Stimulated activated CD4-positive, alpha-beta T cell treated with anti-CD3 and anti-CD28 coated beads, Interleukin-2, amount 100 ng/mL, for 4 hours (primary cell): ENCODE measurements at places on chromosomes 6 and 20.

DNA sequence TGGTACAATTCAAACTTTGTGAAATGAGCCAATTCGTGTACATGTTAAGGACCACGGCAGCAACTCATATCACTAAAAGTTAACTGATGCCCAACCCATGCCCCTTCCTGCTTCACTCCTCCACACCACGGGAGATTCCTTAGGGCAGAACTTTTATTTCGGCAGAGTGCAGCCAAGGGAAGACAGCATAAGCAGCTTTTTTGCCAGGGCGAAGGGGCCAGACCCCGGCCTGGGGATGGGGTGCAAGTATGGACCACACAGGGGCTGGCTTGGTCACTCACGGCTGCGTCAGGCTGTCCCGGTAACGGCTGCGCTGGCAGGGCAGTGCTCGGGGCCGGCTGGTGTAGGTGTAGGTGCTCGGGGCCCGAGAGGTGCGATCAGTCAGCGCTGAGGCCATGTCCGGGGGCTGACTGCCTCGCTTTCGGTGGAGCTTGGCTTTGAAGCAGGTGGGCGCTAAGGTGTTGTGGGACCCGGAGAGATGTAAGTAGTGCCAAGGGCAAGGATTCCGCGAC, 792 bp downstream of the RSPH3 start:
- DNase-seq: no peak

- DNase-seq: no peak
These were observed 13.6 kb downstream of the IL17F start for GRCh38 chr6:52230685-52231084.

GRCh38 chr20:32289661-32290431, 12.4 kb downstream of the KIF3B start:
- DNase-seq: no peak

DNA sequence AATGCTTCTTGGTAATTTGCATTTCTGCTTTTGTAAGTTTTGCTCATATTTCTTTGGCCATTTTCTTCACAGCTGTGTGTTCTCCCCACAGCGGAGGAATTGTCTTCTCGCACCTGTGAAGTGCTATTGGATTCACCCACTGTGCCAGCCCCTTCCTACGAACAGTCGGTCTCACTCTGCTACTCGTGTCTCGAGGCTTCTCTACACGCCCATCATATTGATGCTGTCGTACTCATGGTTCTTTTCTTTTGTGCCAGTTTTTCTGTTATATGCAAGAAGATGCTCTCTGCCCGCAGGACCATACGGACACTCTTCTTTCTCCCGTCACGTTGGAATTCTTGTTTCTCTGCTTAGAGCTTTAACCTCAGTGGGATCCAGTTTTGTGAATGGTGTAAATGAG, 200.3 kb downstream of the DLL1 start:
- no peak for DNase-seq

DNA sequence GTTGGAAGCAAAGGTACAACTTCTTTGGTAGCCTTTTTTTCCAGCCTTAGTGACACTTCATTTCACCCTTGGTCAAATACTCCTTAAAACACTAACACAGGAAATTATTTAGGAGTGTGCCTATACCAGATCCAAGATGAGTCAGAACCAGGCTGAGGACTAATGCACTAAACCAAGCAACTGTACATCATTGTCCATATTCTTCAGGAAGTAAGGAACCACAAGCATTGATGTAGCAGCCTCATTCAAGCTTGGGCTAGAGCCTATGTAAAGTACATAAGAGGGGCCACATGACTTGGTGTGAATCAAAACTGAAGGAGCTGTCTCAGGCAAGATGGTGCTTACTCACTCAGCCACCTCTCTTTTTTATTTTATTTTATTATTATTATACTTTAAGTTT, 20.7 kb upstream of the ADGB start:
- no peak for DNase-seq

DNA sequence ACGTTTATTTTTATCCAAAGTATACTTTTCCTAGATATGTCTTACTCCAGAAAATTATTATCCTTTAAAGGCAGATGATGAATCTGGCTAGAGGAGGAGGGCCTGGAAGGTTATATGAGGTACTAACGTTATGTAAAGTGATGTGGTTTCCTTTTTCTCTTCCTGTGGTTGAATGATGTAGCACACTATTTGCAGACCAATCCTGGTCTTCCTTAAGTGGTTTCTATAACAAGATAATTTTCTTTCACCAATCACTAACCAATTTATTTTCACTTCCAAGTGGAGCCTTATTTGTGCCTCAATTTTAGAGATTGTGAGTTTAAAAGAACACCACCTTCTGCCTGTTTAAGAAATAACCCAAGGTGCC, 154.6 kb upstream of the SOX4 start:
- no peak for DNase-seq

- no peak for DNase-seq
These were observed 29.7 kb downstream of the GINS1 start for GRCh38 chr20:25437153-25437581.

DNA sequence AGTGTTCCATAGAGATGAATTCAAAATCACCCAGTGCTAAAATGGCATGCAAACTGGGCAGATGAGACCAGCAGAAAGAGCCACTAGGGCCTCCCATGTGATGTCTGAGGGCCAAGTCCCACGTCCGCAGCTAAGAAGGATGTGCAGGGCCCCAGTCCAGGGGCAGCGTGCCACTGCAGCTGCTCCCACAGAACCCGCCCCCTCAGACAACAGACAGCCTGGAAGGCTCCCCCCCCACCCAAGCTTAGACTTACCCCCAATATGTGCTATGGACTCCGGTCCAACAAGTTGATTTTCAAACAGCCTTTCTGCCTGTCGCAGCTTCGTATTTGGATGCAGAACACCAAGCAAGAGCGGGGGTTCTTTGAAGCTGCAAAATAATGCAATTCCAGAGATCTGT, 14.0 kb downstream of the APMAP start:
- DNase-seq: no peak

DNA sequence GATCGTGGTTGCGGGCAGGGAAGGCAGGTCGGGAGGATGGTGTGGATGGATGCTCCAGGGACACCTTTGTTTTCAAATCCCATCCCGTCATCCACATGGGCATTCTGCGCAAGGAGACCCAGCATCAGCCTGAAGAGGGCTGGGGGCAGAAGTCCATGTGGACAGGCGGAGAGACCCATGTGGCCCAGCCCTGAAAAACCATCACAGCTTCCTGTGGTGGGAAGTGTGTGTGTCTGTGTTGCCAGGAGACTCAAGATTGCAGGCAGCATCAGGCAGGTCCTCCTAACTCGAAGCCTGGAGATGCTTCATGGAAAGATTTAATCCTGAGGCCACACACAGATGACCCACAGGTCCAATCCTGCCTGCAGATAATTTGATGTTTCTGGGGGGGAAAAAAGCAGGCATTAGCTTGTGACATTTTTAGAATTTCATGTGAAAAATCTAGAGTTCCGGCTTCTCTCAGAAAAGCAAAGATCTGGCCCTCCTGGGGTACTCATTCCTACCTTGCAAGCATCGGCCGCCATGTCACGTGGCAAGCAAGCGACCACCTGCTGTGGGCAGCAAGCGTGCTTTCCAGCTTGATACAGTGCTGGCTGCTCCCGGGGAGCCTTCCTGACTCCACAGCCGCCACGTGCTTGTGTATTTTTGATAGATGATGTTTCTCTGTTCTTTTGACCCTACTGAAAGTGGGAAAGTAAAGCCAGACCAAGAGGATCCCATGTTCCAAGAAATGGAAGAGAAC, 25.8 kb downstream of the BCAS4 start:
- no peak for DNase-seq

GRCh38 chr6:31829633-31830283, 2.2 kb downstream of the HSPA1B start:
- DNase-seq: no peak

DNA sequence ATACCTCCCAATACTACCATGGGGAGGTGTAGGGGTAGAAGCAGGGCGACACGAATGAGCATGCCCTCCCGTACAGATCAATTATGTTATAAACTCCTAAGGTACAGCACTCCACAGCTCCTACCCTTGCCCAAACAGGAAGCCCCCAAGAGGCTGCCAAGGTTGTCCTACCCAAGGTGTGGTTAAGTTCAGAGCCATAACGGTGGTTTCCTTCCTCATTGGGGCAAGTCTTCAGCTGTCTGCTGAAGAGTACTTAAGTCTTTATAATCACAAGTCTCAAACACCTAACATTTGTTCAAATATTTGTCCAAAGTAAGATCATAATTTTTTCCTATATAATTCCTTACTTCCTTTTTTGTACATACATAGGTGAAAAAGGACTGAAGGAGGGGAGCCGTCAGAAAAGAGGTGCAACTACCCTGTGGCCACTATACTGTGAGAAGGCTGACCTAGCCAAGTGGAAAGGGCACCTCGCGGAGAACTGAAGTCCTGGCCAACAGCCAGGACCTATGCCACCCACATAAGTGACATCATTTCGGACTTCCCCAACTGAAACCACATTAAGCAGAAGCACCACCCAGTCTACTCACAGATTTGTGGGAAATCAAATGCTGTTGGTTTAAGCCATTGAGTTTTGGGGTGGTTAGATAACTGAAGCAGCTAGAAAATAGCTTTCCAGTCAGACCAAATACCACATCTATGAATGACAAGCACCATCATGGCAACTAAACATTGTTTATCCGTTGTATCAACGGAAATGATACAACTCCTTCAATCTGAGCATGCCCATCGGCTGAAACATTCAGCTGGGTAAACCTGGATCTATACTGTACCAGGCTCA, 2.9 kb upstream of the RAB22A start:
- DNase-seq: peak; percentile 66

- DNase-seq: no peak
These were observed 90.4 kb downstream of the KIF6 start for GRCh38 chr6:39634646-39635341.

DNA sequence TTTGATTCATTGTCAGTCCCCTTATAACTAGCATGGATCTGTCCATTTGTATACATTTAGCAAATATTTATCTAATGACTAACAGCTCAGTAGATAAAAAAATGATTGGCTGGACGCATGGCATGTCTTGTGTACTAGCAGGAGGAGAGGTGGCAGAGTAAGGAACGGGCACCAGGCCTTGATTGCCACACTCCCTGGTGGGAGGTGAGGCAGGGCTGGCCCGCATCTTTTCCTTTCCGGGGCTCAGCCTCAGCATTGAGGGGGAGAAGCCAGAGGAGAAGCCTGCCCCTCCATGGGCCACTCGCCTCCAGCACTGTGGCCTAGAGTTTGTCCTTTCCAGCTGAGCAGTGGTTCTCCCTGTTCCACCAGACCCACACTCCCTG, 84.9 kb upstream of the TMEM181 start:
- DNase-seq: no peak

- DNase-seq: no peak
These were observed 1174.7 kb upstream of the MAP3K7 start for GRCh38 chr6:91761621-91762020.

DNA sequence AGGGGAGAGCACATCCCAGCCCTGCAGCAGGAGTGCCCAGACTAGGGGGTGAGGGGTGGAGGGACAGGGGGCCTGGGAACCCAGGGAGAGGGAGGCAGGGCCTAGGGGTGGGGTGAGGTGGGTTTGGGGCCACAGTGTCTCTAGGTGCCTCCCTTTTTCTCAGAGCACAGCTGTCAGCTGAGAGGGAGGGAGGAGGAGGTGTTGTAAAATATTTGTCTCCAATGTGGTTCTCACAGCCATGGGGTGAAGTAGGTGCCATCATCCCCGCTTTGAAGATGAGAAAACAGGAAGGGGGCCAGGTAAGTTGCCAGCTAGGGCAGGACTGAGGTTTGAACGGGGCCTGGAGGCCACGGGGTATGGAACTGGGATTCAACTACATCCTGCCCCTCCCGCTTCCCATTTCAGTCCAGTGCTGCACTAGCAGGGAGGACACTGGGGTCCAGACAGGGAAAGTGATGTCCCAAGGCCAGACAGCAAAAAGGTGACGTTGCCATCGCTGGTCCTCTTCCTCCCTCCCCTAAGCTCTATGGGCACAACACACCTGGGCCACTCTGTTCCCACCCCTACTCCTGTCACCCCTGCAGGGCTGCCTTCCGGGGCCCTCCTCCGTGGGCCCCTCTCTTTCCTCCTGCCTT, 20.3 kb downstream of the PACSIN1 start:
- DNase-seq: no peak

- DNase-seq: no peak
These were observed 703.1 kb downstream of the RFPL4B start for GRCh38 chr6:113050010-113050858.

- DNase-seq: no peak
These were observed 89.4 kb downstream of the GRM4 start for GRCh38 chr6:34056305-34057108.

- DNase-seq: no peak
These were observed 85.8 kb upstream of the AHI1 start for GRCh38 chr6:135583256-135583761.

DNA sequence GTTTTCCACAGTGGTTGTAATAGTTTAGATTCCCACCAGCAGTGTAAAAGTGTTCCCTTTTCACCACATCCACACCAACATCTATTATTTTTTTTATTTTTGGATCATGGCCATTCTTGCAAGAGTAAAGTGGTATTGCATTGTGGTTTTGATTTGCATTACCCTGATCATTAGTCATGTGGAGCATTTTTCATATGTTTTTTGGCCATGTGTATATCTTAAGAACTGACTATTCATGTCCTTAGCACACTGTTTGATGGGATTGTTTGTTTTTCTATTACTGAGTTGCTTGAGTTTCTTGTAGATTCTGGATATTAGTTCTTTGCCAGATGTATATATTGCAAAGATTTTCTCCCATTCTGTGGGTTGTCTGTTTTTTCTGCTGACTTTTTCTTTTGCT, 820.1 kb downstream of the TENT5A start:
- DNase-seq: no peak

GRCh38 chr6:7169296-7169721, 61.5 kb downstream of the RREB1 start:
- no peak for DNase-seq

GRCh38 chr6:130018744-130019325, 454 bp downstream of the L3MBTL3 start:
- peak; percentile 15 for DNase-seq

DNA sequence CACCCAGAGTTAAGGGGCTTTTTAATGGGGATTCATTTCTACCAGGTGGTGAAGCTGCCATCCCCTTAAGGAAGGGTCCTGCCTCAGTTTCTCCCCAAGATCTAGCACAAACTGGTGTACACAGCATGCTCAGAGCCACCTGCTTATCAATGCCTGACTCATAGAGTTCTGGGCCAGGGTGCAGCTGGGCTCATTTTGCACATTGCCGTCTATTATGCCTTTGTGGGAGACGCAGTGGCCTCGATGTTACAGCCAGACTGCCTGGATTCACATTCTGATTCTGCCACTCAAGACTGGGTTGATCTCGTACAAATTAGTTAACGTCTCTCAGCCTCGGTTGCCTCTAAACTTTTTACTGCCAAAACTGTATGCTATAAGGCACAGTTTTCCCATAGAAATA, 365.7 kb downstream of the ZFAND3 start:
- DNase-seq: no peak

GRCh38 chr6:139920027-139920775, 545.8 kb upstream of the CITED2 start:
- DNase-seq: no peak
